Activated T-helper 1 cell treated with anti-CD3 and anti-CD28 coated beads, Interleukin-2, amount 50 U/mL, for 16 hours (primary cell): ENCODE measurements at places on chromosomes 6 and 20.

- no peak for DNase-seq
These were observed 13.3 kb upstream of the RIPOR2 start for GRCh38 chr6:24949020-24949569.

GRCh38 chr20:58106143-58106750, 122.2 kb downstream of the ANKRD60 start:
- no peak for DNase-seq

- no peak for DNase-seq
These were observed 7.3 kb upstream of the FAM209A start for GRCh38 chr20:56517211-56517610.

DNA sequence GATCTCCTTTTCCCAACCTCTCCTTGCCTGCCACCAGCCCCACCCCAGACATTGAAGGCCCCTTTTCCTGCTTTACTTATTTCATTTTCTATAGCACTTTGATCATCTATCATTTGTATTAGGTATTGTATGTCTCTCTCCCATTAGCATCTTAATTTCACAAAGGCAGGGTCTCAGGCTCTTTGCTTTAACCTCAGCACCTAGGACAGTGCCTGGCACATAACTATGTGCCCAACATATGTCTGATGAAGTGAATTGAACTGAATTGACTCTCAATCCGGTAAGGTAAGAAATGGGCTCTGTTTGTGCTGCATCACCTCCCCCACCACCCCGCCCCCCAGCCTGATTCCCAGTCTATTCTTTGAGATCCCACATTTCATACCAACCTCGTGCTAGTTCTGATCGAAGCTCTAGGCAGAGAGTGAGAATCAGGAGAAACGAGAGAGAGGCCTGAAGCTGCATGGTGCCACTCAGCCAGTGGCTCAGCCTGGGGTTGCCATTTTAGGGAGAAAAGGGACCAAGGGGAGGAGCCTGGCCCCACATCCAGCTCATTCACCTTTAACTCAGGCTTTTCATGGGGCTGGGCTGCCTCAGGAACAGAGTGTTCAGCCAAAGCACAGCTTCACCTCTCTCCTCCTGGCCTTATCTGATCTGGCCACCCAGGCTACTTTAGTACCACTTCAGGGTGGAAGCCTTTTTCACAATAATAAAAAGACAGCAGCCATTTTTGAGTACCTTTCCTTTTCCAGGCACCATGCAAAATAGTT, at the start of gene SPINT3:
Gene SPINT3, minus strand, starts transcription at position 476 of the 767 bp plus-strand sequence. Its CDS starts 14 bp downstream, at position 462.
- DNase-seq = no peak

- no peak for DNase-seq
These were observed 2.3 kb upstream of the TRAM2 start for GRCh38 chr6:52579006-52579660.

DNA sequence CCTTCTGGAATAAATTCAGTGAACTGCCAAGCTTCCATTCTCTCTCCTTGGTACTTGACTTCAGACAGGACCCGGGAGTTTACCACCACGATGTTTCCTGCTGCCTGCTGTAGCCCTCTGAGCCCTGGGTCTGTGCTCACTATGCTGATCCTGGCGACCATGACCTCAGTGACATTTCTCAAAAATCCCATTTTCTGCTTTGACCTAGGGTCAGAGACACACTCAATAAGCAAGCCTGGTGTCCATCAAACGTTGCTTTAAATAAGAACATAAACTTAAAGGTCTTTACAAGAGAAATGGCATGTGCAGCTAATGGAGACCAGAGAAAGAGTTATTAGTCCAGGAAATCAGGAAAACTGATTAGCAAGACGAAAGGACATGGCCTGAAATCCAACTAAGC, 509.7 kb upstream of the SULF2 start:
- DNase-seq = no peak

GRCh38 chr20:46020555-46020954, 8.5 kb upstream of the SLC12A5 start:
- no peak for DNase-seq

DNA sequence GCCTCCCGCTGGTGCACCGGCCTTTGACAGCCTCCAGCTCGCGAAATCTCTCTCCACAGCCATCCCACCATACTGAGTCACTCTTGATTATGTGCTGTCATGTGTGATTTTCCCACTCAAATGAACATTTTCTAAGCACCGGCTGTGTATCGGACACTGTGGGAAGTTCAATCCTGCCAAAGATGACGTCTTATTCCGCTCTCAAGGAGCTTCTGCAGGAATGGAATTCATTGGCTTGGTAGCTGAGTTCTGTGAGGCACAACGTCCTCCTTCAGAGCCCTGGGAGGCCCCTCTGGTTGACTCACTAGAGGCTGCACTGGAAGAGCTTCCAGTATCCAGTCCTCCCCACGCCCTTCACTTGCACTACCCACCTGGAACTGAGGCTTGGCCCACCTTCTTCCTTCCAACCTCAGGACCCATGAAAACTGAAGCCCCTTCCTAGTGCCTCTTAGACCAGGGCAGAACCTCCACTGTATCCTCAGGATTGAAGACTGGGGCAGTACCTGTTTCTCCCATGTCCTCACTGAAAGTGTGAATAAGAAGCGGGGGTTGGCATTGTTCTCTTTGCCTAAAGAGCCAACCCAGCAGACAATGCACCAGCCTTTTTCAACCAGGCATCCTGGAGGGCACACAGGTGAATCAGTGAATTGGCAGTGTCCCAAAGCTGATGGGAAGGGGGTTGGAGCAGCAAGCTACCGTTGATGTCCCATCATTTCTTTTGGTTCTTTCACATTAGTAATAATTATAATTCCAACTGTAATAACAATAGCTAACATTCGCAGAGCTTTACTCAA, 1.7 kb downstream of the UNC5CL start:
- DNase-seq = no peak

DNA sequence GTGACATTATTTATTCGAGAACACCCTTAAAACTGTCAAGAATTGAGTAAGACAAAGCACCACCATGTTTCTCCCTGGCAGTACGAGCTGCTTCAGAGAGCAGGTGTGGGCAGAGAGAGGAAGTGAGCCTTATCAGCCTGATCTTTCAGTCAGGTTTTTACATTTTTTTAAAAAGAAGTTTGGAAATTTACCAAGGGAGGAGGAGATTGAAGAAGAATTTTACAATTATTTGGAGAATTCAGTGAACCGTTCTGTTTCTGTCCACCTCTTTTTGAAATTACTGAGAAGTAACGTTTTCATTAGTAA, 75.5 kb downstream of the ZDHHC14 start:
- no peak for DNase-seq

- DNase-seq = no peak
These were observed 232.8 kb downstream of the GRIK2 start for GRCh38 chr6:101626269-101626668.

GRCh38 chr6:92354270-92354829, 1065.0 kb downstream of the EPHA7 start:
- no peak for DNase-seq

GRCh38 chr6:44224965-44225305, 1.5 kb downstream of the SLC29A1 start:
- no peak for DNase-seq

DNA sequence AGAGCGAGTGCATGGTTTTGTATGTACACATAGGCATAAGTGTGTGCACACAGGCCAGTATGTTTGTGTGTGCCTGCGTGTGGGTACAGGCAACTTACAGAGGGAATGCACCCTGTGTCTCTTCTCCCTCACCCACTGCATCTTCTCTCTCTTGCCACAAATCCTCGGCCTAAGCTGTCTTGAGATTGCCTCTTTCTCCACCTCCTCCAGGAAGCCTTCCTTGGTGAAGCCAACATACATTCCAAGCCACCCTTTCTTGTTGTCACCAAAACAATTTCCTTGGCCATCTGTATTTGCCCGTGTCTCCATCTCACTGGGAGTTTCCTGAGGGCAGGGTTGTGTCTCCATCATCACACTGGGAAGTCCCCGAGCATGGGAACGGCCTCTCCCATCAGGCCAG, 29.8 kb upstream of the MLN start:
- no peak for DNase-seq

DNA sequence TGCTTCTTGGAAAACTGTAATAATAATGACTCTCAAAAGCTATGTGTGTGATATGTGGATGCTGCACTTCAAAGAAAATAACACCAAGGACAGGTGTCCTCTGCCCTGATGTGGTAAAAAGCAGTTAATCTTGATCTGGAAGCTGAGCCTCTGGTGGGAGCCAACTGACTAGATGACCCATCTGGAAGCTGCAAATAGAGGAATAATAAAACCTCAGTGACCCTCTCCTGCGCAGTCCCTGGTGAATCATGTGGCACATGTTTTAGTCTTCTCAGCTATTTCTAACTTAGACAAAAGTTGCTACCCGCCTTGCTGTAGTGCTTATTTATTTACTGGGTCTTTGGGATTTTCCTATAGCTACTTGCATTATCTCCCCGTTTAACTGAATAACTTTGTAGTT, 47.3 kb downstream of the TP53INP2 start:
- no peak for DNase-seq

- no peak for DNase-seq
These were observed 40.5 kb downstream of the ARMC2 start for GRCh38 chr6:108888745-108889144.

- DNase-seq = no peak
These were observed 75.3 kb upstream of the MRAP2 start for GRCh38 chr6:83958241-83958685.

DNA sequence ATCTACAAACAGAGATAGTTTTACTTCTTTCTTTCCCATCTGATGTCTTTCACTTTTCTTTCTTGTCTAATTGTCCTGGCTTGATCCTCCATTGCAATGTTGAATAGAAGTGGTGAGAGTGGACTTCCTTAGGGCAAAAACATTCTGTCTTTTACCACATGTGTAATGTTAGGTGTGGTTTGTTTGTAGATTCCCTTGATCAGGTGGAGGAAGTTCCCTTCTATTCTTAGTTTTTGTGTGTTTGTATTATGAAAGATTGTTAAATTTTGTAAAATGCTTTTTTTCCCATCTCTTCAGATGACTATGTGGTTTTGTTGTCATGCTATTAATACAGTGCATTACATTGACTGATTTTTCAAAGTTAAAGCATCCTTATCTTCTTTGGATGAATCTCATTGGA, 41.6 kb upstream of the DUSP22 start:
- no peak for DNase-seq

GRCh38 chr20:60977901-60978300, 274.2 kb upstream of the CDH4 start:
- DNase-seq = no peak

DNA sequence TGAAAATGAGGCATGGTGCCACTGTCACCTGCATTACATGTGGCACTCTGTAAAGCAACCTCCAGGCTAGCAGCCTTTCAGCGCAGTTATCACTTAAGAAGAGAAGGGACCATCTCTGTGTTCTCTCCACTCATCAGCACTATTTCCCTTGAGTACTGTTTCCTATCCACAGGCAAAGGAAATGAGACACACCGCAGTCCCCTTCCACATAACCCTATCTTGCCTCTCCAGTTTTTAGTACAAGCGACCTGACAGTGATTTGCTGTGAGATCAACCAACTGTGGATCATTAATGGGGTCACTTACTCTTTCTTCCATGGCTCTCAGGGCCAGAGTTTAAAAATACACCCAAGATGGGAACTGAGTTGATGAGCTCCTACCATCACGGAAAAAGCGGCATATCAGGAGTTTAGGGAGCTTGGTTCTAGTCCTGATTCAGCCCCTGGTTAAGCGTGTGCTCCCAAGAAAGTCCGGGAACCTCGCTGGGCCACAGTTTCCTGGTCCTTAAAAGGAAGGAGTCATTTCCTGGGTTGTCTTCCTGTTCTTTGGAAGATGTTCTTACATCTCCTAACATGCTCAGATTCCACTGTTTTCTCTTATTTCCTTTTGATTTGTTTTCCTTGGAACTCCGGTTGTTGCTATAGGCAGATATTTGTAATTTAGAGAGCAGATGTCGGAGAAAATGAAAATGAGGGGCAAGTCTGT, 27.3 kb downstream of the PRDM1 start:
- DNase-seq = no peak

DNA sequence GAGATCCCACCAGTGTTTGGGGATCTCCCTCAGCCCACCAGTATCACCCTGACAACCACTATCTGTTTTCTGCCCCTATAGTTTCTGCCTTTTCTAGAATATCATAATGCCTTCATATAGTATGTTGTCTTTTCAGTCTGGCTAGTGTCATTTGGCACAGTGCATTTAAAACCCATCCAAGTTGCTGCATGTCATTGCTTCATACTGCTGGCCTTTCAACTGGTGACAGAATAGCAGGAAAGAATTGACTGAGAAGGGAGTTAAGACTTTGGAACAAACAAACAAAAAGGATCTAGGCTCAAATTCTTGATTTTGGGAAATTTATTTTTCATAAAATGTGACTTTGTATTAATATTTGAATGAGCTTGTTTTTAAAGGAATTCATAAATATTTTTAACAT, 4.5 kb downstream of the LMBRD1 start:
- DNase-seq = no peak

DNA sequence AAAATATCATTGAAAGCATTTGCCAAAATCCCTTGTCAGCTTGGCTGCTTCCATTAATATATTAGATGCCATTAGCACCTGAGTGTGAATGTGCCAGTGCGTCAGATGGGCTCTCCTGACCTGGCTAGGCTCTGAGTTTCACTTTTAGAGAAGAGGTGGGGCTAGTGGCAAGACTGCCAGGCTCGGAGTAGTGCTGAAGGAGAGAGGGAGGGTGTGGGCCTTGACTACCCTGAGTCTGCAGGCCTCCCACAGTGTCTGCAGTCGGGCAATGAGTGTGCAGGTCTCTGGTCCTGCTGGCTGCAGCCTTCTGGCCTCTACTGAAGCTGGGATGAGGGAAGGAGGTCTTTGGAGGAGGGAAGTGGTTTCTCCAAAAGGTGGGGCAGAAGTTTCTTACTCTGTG, 34.6 kb upstream of the PNPLA1 start:
- DNase-seq = no peak

DNA sequence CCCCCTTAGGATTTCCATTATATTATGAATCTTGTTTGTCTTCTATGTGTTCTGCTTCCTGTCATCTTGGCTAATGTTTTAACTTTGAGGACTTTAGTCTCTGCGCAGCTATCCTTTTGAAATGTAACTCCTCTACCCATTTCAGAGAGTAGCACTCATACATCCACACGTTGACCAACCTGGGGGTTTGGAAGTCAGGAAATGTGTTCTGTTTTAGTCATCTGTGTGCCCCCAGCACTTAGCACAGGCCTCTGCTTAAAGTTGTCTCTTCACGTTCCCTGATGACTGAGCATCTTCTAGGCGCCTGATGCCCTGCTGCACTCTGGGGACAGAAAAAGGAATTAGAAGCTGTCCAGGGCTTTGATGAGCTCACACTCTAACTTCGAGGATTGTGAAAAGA, 47.9 kb downstream of the HMGN3 start:
- DNase-seq = no peak

- no peak for DNase-seq
These were observed 10.7 kb downstream of the TRERF1 start for GRCh38 chr6:42440778-42441696.

DNA sequence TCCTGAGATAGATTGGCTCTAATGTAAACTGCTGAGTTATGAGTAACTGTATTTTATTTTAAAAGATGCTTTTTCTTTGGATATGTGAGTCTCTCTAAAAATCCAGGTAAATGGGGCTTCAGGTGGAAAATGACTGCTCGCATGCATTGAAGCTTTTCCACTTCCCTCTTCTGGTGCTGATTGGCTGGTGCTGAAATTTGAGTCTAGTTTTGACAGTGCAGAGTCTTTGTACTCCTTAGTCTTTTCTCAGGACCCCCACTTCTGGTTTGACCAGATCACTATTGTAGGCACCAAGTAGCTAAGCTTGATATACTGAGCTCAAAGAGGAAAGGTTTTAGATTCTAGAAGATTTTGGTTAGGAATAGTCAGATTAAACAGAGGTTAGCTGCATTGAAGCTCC, 60.7 kb upstream of the TULP4 start:
- no peak for DNase-seq
